ENCODE measurements at places on chromosomes 12 and 14.

DNA sequence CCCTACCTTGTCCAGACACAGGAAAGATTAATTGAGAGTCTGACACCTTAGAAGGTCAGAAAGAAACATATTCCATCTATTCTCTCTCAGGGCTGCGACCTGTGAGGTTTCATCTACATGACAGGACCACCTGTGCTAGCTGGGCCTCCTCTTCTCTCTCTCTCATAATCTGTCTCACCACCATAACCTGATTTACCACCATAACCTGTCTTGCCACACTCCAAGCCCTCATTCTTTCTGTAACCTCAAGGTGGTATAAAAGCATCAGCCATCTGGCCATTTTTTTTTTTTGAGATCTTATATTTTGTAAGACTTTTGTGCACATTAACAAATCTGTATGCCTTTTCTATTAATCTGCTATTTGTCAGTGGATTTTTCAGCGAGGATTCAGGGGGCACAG lies 75.5 kb downstream of the ACADS start:
- no peak for DNase-seq

GRCh38 chr14:22781301-22781991 lies 15.0 kb downstream of the OXA1L start:
- DNase-seq, result no peak

DNA sequence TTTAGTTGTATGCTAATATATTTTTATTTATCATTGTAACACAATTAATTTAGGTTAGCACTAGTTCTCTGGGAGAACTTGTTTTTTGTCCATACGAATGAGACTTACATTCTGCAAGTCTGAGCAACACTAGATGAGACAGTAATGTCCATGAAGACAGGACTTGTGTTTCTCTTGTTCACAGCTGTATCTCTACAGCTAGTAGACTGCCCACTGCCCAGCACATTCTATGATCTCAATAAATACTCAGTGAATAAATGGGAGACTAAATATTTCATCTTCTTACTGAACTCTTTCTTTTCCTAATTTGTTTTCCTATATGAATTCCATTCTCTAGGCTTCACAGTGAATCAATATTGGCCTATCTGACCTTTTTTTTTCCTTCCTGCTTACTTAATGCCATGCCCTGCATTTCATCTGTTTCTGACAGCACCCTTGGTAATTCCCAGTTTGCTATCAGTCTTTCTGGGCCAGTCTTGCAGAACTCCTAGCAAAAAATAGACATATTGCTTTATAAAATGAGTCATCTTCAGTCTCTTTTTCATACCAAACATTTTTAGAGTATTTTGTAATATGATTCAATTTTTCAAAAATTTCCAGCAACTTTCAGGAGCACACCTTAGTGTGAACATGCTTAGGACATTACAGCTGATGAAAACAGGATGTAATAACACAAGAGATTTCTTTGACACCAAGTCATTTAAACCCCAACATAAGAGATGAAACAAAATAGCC lies 185.5 kb upstream of the ATP2B1 start:
- DNase-seq, result no peak

GRCh38 chr12:46391630-46392029 lies 19.1 kb upstream of the SLC38A2 start:
- DNase-seq, result no peak

DNA sequence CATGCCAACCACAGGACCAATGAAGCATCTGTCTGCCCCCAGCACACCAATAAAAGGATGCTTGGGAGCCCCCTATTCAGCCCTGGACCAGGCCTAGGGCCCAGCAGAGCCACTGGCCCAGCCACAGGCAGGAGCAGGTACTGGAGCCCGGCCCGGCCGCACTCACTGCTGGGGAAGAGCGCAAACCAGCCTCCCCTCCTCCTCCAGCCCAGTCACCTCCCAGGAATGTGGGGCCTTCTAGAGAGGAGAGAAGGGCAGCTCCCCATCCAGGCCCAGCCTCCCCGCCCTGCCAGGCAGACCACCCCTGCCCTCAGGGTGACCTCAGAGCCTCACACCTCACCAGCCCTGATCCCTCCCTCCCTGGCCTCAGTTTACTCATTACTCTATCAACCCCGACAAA lies 56.2 kb downstream of the CCNK start:
- no peak for DNase-seq

DNA sequence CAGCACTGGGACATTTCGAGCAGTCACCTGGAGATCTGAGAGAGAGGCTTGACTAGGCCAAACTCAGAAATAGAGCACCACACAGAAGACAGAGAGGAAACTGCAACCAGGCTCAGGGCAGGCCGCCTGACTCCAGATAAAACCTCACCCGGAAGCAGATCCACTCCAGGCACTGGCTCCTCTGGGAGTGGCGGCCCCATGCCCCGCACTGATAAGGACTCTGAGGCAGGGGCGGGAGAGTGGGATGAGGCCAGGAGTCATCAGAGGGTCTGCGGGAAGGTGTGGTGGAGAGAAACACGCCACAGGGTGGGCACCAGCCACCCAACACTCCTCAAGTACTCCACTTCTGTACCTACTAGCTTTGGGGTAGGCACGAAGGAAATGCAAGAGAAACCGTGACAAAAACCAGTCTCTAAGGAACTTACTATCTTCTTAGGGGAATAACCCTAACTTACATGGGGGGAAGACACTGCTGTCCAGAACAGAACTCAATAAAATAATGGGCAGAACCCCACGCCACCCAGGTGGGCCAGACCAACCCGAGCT lies 71.3 kb downstream of the CHGA start:
- DNase-seq, result no peak

DNA sequence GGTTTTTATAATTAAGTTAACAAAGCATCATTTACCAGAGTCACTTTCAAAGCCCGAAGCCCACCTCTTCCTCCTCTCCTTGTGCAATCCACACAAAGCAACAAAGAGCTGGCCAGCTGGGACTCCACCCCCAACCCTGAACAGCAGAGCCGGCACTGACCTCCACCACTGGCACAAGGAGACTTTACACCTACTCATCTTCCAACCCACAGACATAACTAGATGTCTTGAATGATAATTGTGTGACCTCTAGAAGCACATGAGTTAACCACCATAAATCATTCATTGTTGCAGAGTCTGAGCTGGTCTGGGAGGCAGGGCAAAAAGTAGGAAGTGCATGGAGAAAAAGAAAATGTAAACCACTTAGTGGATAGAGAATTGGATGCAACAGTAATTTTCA lies 72.2 kb downstream of the ST8SIA1 start:
- DNase-seq, result no peak

GRCh38 chr14:30541318-30541717 lies 17.6 kb upstream of the G2E3 start:
- DNase-seq, result no peak

DNA sequence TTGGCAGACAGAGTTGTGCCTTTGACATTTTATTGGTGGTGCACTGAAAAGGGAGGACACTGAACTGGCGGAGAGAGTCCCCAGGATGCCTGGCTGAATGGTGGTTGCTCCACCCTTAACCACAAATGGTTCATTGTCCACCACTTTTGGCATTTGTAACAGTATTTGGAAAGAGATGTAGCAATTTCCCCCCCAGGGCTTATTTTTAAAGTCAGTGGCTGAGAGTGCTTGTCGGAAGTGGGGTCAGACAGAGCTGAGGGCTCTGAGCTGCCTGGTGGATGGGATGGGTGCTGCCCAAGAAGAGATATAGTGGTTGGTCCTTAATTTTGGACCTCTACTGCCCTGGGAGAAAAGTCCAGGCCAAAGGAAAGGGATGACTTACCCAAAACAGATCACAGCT lies 31.5 kb upstream of the FGF6 start:
- no peak for DNase-seq

- DNase-seq, result no peak
These were observed 11.3 kb upstream of the C12orf76 start for GRCh38 chr12:110059651-110060000.

- no peak for DNase-seq
These were observed 215.9 kb upstream of the HMGA2 start for GRCh38 chr12:65608319-65608916.

DNA sequence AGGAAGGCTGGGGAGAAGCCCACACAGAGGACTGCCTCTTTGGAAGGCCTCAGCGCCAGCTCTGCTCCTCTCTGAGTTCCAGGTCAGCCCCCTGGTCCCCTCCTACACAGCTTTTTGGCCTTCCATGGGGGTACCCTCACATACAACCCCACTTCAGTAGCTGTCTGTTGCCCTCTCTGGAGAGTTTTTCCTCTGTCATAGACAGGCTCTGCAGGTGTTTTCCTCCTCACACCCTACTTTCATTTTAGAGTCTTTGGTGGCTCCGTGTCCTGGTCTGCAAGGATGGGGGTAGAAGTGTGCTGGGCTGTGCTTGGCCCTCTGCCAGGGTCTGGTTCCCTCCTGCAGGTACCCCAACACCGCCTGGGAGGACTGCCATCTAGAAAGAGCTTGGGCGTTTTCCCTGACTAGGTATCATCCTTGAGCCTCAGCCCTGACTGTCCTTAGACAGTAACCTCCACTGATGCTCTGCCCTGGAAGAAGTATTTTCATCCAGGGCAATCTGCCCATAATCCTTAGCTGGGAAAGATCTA lies 15.1 kb downstream of the ZDHHC22 start:
- DNase-seq, result no peak

DNA sequence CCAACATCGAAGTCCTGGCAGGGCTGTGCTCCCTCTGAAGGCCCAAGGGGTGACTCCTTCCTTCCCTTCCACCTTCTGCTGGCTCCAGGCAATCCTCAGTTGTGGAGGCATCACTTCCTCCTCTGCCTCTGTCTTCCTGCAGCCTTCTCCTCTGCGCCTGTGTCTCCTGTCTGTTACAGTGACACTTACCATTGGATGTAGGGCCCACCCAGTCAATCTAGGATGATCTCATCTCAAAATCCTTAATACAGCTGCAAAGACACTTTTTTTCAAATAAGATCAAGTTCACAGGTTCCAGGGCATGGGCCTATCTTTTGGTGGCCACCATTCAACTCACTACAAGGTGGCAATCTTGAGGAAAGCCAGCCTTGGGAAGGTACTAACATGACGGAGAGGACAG lies 155.1 kb downstream of the ESRRB start:
- no peak for DNase-seq

- DNase-seq, result no peak
These were observed 381 bp downstream of the YY1 start for GRCh38 chr14:100239211-100239839.

GRCh38 chr12:127169321-127170181 lies 1097.4 kb upstream of the TMEM132C start:
- DNase-seq, result no peak

DNA sequence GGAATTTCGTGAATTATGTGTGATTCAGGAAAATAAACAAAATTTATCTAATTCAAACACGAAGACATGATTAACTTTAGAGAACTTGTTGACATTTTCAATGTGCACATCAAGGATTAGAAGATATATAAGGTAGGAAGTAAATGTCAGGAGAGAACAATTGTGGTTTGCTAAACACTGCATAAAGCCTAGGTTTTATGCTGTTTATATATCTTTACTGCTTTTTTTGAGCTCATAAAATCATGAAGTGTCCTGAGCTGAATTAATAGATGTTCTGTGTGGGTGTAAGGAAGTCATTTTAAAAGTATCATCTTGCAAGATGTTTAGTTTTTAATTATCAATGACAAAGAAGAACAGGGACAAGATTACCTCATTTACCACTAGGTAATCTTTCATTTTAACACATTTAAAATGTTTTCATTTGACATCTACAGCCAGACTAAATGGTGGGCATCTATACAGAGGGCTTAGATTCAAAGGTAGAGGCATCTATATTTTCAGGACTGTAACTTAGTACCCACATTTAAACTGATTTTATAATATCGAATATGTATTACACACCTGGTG lies 382.8 kb downstream of the ADAMTS20 start:
- no peak for DNase-seq

DNA sequence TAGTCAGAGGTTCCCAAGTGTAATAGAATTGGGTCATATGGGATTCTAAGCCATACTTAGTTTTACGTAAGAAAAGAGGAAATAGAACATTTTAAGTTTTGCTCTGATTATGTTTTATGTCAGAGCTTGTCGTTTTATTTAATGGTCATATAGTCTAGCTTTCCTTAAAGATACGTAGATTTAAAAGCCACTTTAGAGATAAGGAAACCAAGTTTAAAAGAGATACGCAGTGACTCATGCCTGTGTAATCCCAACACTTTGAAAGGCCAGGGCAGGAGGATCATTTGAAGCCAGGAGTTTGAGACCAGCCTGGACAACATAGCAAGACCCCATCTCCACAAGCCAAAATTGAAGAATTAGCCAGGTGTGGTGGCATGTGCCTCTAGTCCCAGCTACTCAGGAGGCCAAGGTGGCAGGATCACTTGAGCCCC lies 19.5 kb downstream of the MAPK1IP1L start:
- no peak for DNase-seq

Data from activated T-helper 1 cell treated with anti-CD3 and anti-CD28 coated beads, Interleukin-2, amount 50 U/mL, for 16 hours (primary cell).